Uterus (tissue), 4 donors: ENCODE measurements at places on chromosomes 1 and 21. TPM values are rescaled to one million over a fixed set of nuclear protein-coding genes. Genes with fewer than 3 reads are reported as not detected.

PTGFR gene
- 31.7 TPM for total RNA-seq

- no peak overlapping the region for H3K4me3 ChIP-seq
- no peaks in the 10 kb centered on the region for H3K27me3 ChIP-seq
- H3K36me3 ChIP-seq, result no peaks in the 10 kb centered on the region
- DNase-seq, result no peak
- peaks cover 4% of the 10 kb centered on the region for H3K4me1 ChIP-seq
- H3K27ac ChIP-seq, result peak overlapping the region; percentile 41
Measured at GRCh38 chr1:205251576-205251975, 23.8 kb downstream of the TMCC2 start.

- H3K4me3 ChIP-seq, result no peak overlapping the region
- peak; percentile 86 for DNase-seq
- no peaks in the 10 kb centered on the region for H3K4me1 ChIP-seq
- no peaks in the 10 kb centered on the region for H3K27me3 ChIP-seq
- no peaks in the 10 kb centered on the region for H3K36me3 ChIP-seq
- H3K27ac ChIP-seq, result peak overlapping the region; percentile 62
Measured at GRCh38 chr1:24720152-24720551, 25.1 kb upstream of the CLIC4 start.

F3 gene
- total RNA-seq, result 85.6 TPM

LIPI gene
- total RNA-seq, result not detected

GRCh38 chr1:43539726-43540434 is 9.2 kb downstream of the PTPRF start:
- H3K36me3 ChIP-seq, result no peaks in the 10 kb centered on the region
- H3K27me3 ChIP-seq, result no peaks in the 10 kb centered on the region
- peaks cover 15% of the 10 kb centered on the region for H3K4me1 ChIP-seq
- no peak overlapping the region for H3K4me3 ChIP-seq
- H3K27ac ChIP-seq, result peak overlapping the region; percentile 82

SPRR1A gene
- not detected for total RNA-seq

DNA sequence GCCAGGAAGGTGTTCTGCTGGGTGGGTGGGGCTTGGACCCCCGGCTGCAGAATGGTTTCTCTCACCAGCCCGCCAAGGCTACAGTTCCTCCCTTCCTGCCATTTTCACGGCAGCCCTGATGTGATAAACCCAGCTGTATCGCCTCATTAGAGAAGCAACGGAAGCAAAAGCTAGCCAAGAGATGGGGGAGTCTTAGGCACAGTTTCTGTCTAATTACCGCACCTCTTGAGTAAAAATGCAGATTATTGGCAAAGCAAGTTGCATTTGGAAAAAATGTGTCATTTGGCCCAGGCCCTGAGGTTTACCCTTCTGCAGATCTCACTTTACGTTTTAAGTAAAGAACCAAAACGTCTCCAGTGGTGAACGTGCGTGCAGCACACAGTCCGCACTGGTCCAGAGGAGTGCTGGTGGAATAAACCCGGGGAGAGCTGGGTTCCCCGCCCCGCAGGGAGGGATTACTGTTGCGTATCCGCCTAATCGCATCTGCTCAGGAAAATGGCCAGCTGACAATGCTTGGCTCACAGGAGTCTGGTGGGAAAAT is 109.9 kb downstream of the GALNT2 start:
- peak overlapping the region; percentile 67 for H3K27ac ChIP-seq
- peak overlapping the region; percentile 23 for H3K4me3 ChIP-seq
- no peaks in the 10 kb centered on the region for H3K4me1 ChIP-seq

TNFRSF4 gene
- 1.3 TPM for total RNA-seq

DNA sequence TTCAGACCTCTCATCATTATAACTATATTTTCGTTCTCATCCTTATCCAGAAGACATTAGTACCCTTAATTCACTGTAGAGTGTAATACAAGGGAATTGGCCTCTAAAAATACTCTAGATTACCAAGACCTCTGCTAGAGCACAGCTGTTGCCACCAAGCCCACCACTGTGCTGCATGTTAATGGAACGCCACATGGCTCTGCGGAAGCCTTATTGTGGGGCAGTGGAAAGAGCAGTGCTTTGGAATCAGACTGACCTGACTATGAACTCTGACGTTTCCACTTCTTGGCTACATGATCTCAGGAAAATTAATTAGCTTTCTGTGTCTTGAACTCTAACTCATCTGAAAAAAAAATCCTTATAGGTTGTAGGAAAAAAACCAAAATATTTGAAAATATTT is 222.1 kb downstream of the LMX1A start:
- H3K4me1 ChIP-seq, result no peaks in the 10 kb centered on the region
- H3K36me3 ChIP-seq, result no peaks in the 10 kb centered on the region
- no peak overlapping the region for H3K4me3 ChIP-seq
- no peak overlapping the region for H3K27ac ChIP-seq
- no peak for DNase-seq
